Central memory CD4-positive, alpha-beta T cell (primary cell): ENCODE measurements at places on chromosomes 6 and 20.

DNA sequence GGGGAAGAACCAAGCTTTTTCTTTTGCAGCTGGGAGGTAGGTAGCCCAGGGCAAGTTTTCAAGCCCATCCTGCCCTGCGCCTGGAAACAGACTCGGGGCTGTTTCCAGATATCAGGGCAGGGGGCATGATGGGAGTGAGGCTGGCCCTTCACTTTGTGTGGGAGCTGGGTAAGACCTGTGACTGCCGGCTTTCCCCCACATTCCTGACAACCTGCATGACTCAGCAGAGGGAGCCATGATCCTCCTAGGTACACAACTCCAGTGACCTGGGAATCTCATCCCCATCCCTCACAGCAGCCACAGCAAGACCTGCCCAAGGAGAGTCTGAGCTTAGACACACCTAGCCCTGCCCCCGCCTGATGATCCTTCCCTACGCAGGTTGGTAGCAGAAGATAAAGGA lies 280.8 kb downstream of the SOX4 start:
- no peak for DNase-seq

- DNase-seq: no peak
These were observed 175.7 kb downstream of the VEGFA start for GRCh38 chr6:43945768-43946080.

DNA sequence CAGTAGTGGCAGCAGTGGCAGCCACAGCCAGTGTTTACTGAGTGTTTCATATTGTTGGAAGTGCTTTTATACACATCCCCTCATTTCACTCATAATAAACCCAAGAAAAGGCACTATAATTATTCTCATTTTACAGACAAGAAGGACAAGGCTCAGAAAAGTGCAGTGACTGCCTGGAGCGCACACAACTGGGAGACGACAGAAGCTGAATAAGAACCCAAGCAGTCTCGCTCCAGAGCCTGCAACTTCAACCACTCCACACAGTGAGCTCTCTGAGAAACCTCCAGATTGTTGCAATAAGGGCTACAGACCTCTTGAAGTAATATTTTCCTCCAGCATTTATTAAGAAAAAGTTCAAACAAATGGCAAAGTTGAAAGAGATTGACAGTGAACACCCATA lies 76.9 kb downstream of the PLCG1 start:
- no peak for DNase-seq

DNA sequence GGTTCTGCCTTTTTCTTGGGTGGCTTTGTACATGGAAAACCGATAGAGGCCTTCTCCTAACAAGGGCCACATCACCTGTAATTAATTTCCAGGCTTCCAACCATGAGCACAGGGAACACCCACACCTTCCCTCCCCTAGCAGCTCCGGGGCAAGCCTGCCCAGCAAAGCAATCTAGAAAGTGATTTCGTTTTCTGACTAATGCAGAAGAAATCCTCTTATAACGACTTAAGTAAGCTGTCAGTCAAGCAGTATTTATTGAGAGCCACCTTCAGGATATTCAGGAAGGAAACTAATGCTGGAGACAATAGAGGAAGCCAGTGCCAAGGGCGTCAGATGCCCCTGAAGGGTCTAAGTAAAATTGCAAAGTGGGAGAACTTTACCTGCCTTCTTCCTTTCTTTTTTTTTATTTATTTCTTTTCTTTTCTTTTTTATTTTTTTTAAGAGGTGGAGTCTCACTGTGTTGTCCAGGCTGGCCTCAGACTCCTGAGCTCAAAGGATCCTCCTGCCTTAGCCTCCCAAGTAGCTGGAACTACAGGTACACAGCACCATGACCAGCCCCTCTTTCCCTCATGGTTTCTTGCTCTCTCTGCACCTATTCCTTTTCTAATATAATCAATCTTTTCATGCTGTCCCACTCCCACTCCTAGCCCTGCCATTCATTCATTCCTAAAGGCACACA lies 67.5 kb upstream of the MBOAT1 start:
- no peak for DNase-seq
